ENCODE measurements at places on chromosomes 2 and 18.

DNA sequence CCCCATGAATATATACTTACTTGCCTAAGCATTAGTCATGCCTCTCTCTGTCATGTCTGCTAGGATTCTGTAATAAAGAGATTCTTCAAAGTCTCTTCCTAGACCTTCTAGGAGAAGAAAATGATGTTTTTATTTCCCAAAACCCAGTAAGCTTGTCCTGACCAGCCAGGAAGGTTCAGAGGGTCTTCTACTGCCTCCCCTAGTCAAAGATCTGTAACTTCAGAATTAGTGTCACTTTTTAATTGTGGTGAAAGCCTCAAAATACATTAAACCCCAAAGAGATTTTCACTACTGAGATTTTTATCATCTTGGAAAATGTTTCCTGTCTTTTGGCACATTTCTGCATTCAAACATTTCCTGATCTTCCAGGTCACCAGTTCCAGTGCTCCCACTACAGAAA is 232.9 kb upstream of the STK17B start:
- no peak for DNase-seq

DNA sequence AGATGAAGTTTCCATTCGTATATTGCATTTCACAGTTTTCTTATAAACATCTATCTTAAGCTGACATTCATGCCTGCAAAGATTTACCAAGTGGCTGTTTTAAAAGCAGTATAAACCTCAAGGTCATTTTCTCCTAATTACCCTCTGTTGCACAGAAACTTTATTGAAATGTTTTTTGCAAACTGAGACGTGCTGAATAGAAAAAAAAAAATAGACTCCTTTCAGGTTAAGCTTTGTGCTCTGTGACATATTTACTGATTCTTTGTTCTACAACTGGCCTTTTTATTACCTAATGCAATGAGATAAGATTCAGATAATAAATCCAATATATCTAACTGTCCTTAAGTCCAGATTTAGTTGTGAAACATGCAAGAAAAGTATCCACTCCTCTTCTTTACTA is 938.7 kb downstream of the DSC3 start:
- DNase-seq, result no peak

GRCh38 chr2:215410932-215411285 is 25.0 kb downstream of the FN1 start:
- DNase-seq, result peak; percentile 45

- no peak for DNase-seq
These were observed 18.0 kb downstream of the TMX3 start for GRCh38 chr18:68696937-68697336.

GRCh38 chr18:70205421-70206397 is at the start of gene RTTN:
TSS of gene RTTN (minus strand) at chr18:70205687. CDS start at chr18:70205658, 29 bp downstream.
- DNase-seq, result peak; percentile 99
